Activated CD4-positive, alpha-beta T cell treated with anti-CD3 and anti-CD28 coated beads, Interleukin-2, amount 10 ng/mL, durations not matched to agents 7 days and 5 days (primary cell): ENCODE measurements at places on chromosomes 3 and 15.

DNA sequence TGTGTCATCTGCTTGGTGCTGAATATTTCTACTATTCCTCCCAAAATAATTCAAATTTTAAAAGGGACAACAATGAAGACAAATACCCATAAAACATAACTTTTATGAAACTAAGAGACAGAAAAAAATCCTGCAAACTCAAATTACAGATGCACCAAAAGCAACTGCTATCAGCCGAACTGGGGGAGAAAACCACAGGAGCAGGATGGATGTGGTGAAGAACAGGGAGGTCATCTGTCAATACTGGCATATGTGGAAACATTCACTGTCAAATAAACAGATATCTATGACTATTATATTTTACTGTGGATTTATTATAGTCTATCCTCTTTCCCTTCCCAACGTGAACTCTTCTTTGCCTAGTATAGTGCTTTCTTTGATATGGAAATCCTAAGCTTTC lies 53.3 kb upstream of the CPOX start:
- DNase-seq, result no peak

DNA sequence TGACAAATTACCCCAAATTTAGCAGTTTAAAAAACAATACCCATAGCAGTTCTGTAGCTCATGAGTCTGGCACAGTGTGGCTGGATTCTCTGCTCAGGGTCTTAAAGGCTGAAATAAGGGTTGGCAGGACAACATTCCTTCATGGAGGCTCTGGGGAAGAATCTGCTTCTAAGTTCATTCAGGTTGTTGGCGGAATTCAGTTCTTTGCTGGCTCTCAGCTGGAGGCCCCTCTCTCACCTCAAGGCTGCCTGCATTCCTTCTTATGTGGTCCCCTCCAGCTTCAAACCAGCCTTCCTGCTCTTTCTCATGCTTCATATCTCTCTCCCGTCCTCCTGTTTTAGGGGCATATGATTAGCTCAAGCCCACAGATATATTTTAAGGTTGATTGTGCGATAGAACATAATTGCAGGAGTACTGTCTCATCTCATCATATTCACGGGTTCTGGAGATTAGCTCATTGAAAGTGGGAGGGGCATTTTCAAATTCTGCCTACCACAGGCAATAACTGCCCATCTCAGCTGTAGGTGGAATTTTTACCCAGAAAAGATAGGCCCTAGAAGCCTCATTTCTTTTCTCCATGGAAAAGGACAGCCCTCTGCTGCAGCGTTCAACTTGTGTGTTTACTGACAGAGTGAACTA lies 5.6 kb upstream of the ZBTB47 start:
- no peak for DNase-seq

GRCh38 chr3:16313886-16314645 lies 49.1 kb downstream of the OXNAD1 start:
- peak; percentile 5 for DNase-seq

DNA sequence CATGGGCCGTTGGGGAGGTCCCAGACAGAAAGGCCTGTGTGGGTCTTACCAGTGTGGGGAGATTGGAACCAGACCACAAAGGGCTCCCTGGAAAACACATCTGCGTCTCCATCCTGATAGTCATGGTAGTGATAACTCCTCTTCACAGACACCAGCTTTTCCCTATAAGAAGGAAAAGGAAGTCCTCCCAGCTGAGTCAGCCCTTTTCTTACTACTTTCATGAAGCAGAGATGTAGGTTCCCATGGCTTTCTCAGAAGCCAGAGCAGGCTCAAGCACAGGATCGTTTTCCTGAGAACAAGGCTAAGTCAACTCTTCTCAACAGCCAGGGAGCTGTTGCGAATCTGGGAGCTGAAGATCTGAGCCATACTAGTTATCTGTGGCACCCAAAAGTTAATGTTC lies 6.1 kb downstream of the DNASE1L3 start:
- DNase-seq, result no peak

DNA sequence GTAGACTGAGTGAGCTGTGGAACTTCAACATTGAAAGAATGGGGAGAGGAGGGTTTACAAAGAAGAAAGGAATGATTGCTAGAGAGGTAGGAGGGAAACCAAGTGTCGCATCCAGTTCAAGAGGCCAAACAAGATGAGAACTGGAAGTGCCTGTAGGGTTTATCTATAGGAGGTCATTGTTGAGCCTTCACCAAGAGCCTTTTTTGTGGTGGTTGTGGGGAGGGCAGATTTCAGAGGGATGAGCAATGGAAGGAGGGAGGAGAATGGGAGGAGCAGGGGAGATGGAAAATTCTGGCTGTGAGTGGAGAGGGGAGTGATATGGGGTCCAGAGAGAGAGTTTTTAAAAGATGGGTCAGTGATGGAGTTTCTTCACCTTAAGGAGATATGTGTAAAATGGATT lies 8.5 kb downstream of the PDIA5 start:
- DNase-seq, result no peak

DNA sequence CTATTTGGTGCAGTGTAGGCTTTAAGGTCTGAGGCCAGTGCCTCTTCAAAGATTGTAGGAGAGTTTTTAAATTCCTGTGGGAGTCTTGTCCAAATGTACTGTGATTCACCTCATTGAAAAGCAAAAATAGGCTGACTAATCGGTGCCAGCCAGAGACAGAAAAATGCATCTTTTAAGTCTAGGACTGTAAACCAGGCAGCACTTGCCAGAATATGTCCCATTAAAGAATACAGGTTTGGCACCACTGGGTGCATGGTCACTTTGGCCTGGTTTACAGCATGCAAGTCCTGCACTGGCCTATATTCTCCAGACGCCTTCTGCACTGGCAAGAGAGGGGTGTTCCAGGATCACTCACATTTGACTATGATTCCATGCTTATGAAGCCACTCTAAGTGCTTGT lies 20.3 kb upstream of the NOX5 start:
- DNase-seq, result no peak

DNA sequence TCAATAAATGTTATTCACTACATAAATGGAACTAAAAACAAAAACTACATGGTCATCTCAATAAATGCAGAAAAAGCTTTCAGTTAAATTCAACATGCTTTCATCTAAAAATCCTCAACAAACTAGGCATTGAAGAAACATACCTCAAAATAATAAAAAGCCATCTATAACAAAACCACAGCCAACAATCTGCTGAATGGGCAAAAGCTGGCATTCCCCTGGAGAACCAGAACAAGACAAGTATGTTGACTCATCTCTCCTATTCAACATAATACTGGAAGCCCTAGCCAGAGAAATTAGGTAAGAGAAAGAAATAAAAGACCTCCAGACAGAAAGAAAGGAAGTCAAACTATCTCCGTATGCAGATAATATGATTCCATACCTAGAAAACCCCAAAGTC lies 759.9 kb downstream of the EPHA3 start:
- DNase-seq, result no peak

DNA sequence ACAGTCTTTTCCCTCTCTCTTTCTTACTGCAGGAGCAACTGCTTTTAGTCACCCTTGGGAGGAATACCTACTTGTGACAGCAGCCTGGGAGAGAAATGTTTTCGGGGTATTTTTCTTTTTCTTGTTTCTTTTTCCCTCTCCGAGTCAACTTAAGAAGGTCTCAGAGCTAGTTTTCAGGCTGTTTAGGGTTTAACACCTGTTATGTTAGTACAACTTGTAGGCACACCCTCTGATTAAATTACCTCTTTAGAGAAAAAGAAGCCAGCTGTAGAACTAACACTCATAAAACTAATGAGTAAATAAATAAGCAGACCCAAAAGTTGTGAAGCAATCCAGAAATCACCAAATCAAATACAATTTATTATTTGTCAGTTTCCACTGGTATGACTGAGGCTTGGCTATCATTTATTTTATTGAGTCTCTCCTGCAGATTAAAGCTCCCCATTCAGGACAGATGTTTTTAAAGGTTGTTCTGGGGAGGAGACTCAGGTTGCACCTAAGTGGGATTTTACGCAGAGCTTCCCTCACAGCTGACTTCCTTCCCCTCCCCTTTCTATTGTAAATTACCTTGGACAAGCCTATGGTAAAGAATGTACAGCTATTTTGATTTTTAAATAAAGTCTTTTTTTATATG lies 112.5 kb downstream of the FOXB1 start:
- no peak for DNase-seq

DNA sequence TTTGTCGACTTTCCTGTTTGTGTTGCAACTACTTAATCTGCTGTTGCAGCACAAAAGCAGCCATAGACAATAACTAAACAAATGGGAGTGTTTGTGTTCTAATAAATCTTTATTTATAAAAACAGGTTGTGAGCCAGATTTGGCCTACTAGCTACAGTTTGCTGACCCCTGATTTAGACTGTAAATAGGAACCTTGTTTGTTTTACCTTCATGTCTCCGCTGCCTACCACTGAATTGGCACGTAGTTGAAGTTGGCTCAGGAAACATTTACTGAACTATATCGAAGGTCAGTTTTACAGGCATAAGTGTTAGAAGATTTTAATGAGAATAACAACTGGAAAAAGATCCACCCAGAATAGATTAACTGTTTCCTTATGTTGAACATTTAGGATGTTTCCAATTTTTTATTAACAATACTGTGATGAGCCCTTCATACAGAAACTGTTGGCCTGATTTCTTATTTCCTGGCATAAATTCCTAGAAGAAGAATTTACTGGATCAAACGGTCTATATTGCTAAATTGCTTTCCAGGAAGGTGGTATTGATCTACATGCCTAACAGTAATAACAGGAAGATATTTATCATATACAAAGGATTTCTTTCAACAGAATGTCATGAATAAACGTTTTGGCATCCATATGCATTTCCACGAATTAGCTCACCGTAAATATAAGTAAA lies 156.2 kb upstream of the NR2E3 start:
- no peak for DNase-seq

- DNase-seq, result no peak
These were observed 97.9 kb downstream of the NAALADL2 start for GRCh38 chr3:174957081-174957480.

DNA sequence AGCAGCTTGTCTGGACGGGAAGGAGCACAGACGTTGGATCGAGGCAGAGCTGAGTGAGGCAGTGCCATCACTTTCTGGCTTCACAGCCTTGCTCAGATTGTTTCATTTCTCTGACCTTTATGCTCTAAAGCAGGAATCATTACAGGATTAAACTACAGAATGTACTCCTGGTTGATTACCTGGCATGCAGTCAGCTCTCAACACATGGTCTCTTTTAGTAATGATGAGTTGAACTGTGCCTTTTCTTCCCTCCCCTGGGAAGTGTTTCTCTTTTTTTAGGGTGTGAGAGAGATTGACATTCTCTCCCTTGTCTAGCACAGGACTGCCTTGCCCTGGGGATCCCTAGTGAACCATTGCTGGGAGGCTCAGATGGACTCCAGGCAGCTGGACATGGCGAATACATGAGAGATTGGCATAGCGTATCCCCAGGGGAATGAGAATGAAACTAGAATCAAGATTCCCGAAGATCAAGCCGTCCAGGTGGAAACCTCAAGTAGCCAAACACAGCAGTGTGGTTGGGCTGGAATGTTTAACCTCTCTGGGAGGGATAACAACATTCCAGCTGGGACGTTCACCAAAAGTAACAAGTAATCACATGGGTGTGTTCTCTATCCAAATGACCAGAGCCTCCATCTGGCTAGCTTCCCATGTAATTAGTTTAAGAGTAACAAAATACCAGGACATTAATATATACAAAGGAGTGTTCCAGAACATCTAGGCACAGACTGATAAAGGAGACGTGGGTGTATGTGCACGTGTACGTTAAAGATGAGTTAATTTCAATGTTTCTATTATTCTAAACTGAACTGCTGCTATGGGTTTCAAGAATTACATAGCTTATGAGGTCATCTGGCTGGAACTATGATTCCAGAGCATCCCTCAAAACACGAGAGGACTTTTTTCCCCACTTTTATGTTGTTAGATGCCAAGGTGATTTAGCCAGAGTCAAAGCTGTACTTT lies 118.6 kb upstream of the NR2E3 start:
- no peak for DNase-seq

DNA sequence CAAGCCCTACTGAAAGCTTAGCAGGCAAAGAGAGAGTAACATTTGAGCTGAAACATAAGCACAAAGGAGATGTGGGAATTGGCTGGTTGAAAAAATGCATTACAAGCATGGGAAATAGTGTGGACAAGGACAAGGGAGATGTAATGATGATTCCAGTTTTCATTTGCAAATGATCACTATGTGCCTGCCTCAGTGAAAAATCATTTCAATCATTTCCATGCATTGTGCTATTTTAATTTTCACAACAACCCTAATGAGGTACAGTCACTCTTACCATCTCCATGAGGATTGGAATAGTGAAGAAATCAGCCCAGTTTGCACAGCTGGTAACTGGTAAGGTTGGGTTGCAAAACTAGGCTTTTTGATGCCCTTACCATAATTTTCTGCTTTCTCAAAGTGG lies 123.2 kb downstream of the ARNT2 start:
- DNase-seq, result no peak

DNA sequence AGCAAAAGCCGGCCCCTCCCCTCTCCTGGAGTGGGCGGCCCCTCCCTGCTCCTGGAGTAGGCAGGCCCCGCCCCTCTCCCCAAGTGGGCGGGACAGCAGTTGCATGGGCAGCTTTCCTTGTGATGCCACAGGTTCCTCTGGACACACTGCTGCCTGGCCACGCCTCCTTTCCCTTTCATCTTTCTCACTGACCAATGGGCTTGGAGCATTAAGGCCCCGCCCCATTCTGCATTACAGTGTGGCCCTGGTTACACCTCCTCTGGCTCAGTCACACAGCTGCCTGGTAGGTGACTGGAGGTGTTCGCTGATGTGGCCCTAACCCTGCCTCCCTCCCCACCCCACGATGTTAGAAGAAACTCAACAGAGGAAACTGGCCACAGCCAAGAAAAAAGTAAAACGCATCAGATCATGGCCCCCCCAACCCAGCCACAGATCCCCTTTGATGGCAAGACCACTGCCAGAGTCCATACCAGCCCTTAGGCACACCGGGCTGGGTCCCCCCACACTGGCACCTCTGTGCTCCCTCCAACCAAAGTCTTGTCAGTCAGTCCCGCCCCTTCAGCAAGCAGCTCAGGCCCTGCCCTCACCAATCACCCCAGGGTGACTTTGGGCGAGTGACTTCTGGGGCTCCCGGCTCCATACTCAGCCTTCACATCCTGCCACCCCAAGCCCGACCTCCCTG lies 84.3 kb downstream of the ADAMTS7 start:
- DNase-seq, result no peak

DNA sequence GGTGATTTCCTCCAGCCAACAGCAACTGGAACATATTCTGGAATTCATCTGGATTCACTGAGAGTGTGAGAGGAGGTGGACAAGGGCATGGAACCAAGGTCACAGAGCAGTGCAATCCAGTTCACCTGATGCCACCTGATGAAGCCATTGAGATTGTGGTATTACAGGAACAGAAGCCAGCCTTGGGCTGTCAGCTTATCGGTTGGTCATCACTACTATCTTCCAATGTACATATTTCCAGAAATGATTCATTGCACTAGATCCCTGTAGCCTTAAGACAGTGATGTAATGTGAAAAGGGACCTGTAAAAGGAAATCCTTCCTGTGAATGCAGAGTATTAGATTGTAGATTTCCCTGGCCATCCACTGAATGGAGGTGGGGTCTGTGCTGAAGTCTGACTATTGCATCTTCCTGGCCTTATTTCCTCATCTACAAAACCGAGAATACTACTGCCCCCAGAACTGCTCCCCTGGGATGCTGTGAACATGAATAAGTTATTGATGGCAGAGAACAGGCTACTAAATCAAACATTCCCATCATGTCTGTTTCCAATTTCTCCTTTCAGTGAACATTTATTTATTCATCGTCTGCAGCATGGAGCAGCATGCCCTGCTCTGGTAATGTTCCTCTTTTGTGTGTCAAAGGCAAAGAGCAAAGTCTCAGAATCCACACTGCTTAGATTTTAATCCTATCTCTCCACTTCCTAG lies 47.4 kb upstream of the TPM1 start:
- DNase-seq, result no peak

GRCh38 chr15:43209059-43209824 lies 11.6 kb downstream of the EPB42 start:
- DNase-seq, result no peak
